Astrocyte (in vitro differentiated cells and primary cell): ENCODE measurements at places on chromosomes 6 and 20. TPM values are rescaled to one million over a fixed set of nuclear protein-coding genes. Genes with fewer than 3 reads are reported as not detected.
A peak's percentile ranks its signal among the peaks of the same experiment; 100 is the strongest.

The CDSN gene
- 0.22 and 0.27 TPM in 2 replicates for total RNA-seq

The BMP6 gene
- 2.2 and 2.8 TPM in 2 replicates for total RNA-seq

The RGS19 gene
- 15.7 and 18.3 TPM in 2 replicates for total RNA-seq

The SSTR4 gene
- total RNA-seq: not detected in 2 replicates

The SPDEF gene
- 0.14 and 0.16 TPM in 2 replicates for total RNA-seq

The ADTRP gene
- total RNA-seq: 0.58 and 0.68 TPM in 2 replicates

The MLN gene
- not detected in 2 replicates for total RNA-seq

The SIRPB2 gene
- not detected in 2 replicates for total RNA-seq

The SLC13A3 gene
- 0.50 and 0.66 TPM in 2 replicates for total RNA-seq

GRCh38 chr6:44192428-44193041 is 24.2 kb upstream of the MYMX start:
- no peaks in the 10 kb centered on the region for H3K4me1 ChIP-seq
- DNase-seq: no peak
- H3K36me3 ChIP-seq: no peaks in the 10 kb centered on the region
- H3K27me3 ChIP-seq: peaks cover 8% of the 10 kb centered on the region
- H3K4me3 ChIP-seq: no peak overlapping the region
- H3K27ac ChIP-seq: no peak overlapping the region

DNA sequence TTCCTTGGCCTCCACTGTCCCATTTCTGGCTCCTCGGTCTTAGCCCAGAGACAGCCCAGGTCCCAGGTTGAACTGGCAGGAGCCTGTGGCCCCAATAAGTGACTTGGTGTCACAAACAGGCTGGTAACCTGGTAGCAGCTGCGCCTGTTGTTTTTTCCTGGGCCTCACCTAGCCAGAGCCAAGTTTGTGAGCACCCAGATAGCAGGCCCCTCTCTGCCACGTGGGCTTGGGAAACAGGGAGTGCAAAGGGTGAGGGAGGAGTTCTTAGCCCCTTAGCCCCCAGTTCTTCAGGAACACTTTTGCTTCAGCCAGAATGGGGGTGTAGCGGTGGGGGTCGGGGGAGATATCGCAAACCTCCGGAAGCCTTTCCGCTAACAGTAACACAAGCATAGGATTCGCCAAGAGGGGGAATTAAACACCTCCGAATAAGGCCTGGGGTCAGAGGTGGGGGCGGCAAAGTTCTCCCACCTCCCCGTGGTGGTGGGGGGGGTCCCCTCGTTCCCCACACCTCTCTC is 760 bp downstream of the C6orf132 start:
- peak overlapping the region; percentile 69 for H3K4me3 ChIP-seq
- H3K36me3 ChIP-seq: no peaks in the 10 kb centered on the region
- H3K4me1 ChIP-seq: peaks cover 41% of the 10 kb centered on the region
- DNase-seq: no peak
- peak overlapping the region; percentile 93 for H3K27ac ChIP-seq
- H3K27me3 ChIP-seq: no peaks in the 10 kb centered on the region

DNA sequence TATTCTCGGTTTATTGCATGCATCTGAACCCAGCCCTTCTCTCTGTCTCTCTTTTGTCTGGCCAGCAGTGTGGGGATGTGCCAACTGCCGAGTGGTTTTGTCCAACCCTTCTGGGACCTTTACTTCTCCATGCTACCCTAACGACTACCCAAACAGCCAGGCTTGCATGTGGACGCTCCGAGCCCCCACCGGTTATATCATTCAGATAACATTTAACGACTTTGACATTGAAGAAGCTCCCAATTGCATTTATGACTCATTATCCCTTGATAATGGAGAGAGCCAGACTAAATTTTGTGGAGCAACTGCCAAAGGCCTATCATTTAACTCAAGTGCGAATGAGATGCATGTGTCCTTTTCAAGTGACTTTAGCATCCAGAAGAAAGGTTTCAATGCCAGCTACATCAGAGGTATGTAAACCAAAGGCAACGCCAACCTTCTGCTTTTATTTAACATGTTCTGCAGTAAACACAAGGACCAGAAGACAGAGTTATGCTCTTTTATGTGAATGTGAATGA is 65.8 kb downstream of the ADGRG6 start:
- no peaks in the 10 kb centered on the region for H3K36me3 ChIP-seq
- DNase-seq: no peak
- no peak overlapping the region for H3K27ac ChIP-seq

DNA sequence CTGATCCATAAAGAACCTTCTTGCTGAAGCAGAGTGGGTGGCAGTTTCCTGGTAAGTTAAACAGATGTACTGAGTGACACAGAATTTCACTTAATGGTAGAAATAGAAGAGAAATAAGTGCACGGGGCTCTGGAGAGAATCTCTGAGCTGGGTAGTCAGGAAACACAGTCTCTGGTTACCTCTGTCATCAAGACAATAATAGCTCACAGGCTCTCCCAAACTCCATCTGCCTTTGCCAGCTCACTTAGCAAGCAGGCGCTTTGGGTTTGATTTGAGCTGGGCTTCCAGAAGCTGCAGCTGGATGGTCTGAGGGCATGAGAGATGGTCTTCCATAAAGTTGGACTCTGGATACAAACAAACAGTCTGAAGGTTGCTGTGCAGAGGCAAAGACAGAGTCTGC is 39.6 kb upstream of the PRSS35 start:
- no peak overlapping the region for H3K4me3 ChIP-seq
- H3K36me3 ChIP-seq: no peaks in the 10 kb centered on the region
- no peaks in the 10 kb centered on the region for H3K27me3 ChIP-seq
- H3K27ac ChIP-seq: no peak overlapping the region

DNA sequence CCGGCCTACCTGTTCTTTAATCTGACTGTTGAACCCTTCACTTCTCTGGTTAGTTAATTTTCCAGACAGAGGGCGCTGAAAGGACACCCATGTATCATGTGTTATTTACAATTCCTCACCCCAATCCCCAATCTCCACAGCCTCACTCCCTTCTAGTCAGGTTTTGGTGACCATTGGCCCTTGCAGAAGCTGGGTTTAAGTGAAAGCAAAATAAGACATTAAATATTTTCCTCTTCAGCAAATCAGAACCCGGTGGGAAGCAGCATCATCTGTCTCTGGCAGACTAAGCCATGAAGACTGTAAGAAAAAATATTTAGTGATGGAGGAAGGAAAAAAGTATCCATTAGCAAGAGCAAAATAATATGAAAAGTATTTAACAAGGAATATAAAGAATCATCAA is 9.4 kb upstream of the HLA-DQA1 start:
- H3K27ac ChIP-seq: no peak overlapping the region
- no peak overlapping the region for H3K4me3 ChIP-seq
- DNase-seq: no peak
- H3K27me3 ChIP-seq: no peaks in the 10 kb centered on the region
- no peaks in the 10 kb centered on the region for H3K4me1 ChIP-seq
